Stimulated activated CD8-positive, alpha-beta memory T cell treated with anti-CD3 and anti-CD28 coated beads, Interleukin-4, amount 100 ng/mL, for 1 hour (primary cell): ENCODE measurements at places on chromosomes 2 and 18.

DNA sequence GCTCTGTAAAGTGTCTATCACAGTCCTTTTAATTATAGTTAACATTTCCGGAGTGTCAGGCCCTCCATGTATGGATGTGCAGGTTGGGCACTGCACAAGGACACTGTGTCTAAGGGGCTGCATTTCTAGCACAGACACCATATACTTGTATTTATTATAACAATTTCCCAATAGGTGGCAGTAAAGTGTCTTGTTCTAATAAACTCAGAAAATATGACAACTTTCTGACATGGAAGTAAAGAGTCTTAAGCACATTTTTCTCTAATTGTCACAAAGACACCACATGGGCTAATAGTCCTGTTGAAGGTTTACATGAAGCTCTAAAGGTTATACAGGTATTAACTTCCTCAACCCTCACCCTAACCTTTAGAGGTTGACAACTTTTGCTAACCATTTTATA lies 156.6 kb downstream of the DYSF start:
- DNase-seq, result no peak

DNA sequence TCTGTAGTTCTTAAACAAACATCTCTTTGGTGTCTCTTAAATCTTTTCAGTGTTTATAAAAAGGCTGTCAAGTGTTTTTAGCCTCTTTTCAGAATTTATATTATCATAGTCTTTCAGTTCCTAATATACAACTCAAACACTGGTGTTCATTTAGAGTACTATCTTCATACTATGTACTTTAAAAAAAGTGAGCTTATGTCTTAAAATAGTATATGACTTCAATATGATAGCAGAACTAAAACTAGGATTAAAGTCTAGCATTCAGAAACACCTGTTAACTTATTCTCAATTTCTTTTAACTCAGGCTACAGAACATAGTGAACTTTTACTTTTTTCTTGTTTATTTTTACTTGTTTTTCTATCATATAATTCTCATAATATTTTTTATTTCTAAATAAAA lies 14.7 kb upstream of the IKZF2 start:
- no peak for DNase-seq

DNA sequence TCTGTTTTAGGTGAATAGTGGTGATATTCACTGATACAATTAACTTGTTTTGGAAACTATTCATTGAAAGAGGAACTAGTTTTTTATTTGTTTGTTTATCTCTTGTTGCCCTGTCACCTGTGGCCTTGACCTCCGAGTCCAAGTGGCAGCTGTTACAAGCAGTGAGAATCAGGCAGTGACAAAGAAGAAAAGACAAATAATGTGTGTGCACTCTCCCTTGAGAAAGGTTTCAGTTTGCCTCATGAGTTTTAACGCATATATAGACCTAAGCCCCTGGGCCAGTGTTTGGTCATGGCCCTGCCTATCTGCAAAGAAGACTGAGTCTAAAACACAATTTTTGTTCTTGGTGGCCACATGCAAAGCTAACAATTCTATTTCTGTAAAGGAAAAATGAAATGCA lies 15.3 kb downstream of the KYNU start:
- DNase-seq, result no peak

DNA sequence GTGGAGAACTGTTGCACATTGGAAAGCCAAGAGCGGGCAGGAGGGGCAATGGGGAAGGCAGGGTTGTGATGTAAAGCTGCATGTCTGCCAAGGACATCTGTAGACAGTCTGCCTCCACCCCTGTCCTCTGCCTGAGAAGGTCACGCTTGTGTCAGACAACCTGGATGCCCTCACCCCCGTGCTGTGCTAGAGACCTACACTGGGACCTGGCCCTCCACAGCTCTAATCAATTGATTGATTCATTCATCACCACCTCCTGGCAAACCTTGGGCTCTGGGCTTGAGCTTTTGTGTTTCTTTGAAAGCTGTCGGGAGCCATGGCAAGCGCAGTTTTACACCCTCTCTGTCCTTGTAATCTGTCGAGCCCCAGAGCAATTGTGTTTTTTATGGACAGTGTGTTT lies 41.1 kb downstream of the MARCO start:
- no peak for DNase-seq

- no peak for DNase-seq
Measured at GRCh38 chr2:208984376-208985090, 439.3 kb upstream of the MAP2 start.

GRCh38 chr2:86596118-86596517 lies 27.5 kb downstream of the RNF103 start:
- DNase-seq, result no peak

DNA sequence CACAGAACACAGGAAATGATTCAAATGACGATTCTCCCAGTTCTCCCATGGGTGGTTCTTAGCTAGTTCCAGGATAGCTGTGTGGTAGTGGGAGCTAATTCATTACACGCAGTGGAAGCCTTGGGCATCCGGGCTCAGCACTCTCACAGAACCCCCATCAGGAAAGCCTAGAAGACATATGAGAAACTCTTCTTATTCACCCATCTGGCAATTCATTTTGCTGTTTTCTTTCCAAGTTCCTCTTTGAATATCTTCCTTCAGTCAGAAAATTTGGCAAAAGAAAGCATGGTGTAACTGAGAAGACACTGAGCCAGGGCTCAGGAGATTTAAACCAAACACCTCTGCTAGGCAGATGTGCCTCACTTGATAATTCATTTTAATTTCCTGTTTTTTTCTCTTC lies 85.2 kb upstream of the FN1 start:
- DNase-seq, result no peak

GRCh38 chr2:128440666-128441340 lies 122.1 kb upstream of the HS6ST1 start:
- no peak for DNase-seq

DNA sequence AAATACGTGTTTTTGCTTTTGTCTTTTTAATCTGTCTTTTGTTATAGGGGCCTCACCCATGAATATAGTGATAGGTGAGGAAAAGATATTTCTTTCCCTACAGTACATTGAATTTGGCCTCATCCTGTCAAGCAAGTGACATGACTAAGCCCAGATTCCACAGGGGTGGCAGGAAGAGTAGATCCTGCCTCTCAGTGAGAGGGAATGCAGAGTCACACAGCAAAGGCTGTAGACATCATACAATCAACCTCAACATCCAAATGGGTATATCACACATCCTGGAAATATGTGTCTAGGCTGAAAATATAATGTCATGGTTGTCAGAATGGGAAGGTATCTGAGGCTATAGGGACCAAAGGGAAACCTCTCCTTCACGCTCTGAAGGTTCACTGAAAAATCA lies 269.6 kb downstream of the CDH20 start:
- DNase-seq, result no peak

DNA sequence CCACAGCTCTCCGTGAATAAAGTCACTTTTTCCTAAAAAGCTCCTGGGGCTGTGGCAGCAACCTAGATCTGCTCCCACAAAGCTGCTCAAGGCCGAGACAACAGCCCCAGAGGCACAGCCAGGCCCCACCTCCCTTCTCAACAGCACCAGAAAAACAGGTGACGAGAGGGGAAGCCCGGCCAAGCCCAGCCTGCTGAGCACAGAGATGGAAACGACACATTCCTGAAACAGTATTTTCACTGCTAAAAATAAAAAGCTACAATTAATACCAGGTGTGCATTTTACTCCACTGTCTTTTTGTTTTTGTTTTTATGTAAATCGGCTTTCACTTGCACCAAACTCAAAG lies 199.3 kb downstream of the HDAC4 start:
- DNase-seq, result no peak

GRCh38 chr18:23279931-23280330 lies 144.6 kb downstream of the CABLES1 start:
- no peak for DNase-seq

DNA sequence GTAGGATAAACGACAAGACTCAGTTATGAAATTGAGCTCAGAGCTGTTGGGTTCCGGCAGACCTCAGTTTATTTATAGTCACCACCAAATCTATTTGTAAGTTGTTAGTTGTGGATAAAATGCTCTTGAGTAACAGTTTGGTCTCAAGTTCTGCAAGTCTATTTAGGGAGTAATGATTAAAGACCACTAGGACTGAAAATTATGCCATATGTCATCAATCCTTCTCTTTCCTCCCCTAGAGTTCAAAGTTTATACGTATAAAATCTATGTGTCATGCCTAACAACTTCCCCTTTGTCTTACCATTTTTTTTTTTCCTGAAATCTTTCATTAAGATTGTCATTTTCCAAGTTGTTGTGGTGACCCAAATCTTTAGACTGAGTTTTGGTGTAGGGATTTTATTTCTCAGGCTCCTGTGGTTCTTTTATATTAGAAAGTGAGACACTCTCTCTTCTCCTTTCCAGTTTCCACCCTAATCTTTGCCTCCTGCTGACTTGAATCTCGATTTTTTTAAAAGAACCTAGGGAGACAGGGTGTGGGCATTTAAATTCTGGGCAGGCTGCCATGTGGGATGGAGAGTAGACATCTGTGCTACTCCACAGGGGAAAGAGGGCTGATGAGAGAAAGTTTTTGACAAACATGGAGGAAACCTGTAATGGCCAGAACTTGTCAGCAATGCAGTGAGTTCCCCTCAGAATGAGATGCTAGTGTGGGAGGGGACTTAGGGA lies 51.0 kb downstream of the LAMA3 start:
- no peak for DNase-seq

DNA sequence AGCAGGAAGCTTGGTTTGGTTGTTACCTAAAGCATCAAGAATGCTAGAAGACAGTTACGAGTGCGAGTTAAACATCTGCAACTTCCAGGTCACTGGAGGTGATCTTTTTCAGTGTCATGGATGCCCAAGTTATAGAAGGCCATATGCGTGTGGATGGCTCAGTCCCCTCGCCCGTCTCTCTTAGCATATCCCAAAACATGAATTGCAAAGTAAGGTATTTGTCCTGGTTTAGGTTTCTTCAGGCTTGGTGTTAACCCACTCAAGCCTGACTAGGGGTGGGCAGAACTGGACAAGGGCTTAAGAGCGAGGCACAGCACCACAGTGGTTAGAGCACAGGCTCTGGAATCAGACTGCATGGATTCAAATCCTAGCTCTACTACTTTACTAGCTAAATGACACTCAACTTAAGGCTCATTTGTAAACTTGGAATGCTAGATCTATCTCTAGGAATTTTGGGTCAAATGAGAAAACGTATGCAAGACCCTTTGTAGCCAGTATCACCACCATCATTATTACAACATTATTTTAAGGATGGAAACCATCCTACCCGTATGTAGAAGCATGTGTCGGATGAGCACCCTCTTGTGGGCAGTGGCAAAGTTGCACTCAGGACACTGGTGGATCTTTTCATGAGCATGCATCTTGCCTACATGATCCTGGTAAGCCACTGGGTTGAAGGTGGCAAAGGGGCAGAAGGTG lies 11.2 kb downstream of the ZNF142 start:
- DNase-seq, result peak; percentile 17

DNA sequence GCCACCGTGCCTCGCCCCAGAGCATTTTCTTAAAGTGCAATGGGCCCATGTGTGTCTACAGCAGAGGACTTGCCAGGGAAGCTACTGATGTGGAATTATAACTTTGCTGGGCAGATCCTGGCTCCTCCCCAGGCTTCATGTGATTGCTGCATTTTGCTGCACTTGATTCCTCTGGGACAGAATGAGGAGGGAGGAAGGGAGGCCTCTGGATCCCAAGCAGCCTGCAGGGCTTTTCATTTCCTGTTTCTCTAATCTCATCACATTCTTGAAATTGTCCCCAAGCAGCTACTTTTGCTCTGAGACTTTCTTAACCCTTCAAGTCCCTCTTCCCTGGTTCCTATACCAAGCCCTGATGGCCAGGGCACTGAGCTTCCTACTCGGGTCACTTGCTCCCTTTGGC lies 134.4 kb upstream of the SEC11C start:
- no peak for DNase-seq

DNA sequence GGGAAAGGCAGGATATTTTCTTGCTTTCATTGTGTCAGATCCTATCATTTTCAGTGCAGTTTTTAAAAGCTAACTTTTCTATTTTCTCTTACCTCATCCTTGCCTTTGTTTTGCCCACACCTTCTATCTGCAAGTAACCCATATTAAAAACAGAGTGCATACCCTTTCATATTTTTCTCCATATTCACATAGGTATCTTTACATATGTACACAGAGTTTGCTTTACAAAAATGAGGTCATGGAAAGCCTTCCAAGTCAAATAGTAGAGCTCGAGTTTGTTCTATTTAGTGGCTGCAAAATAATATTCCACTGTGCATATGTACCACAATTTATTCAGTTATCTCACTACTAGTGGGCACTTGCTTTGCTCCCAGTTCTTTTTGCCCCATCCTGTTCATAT lies 3.9 kb upstream of the DHRS9 start:
- DNase-seq, result no peak
